ENCODE measurements at places on chromosomes 5 and 9. TPM values are rescaled to one million over a fixed set of nuclear protein-coding genes. Genes with fewer than 3 reads are reported as not detected.
A peak's percentile ranks its signal among the peaks of the same experiment; 100 is the strongest.

OBP2B gene
- total RNA-seq = not detected

PRRX2 gene
- total RNA-seq = 1.00 TPM

TCOF1 gene
- total RNA-seq = 15.3 TPM

RGP1 gene
- 34.4 TPM for total RNA-seq

BRD9 gene
- total RNA-seq = 22.5 TPM

ESM1 gene
- 0.71 TPM for total RNA-seq

WNK2 gene
- total RNA-seq = 112 TPM

HMGCS1 gene
- 30.7 TPM for total RNA-seq

ITK gene
- 0.13 TPM for total RNA-seq

IFNA2 gene
- not detected for total RNA-seq

GNA14 gene
- 1.4 TPM for total RNA-seq

GRXCR2 gene
- total RNA-seq = not detected

TMEFF1 gene
- 0.14 TPM for total RNA-seq

IGIP gene
- total RNA-seq = 18.3 TPM

DNA sequence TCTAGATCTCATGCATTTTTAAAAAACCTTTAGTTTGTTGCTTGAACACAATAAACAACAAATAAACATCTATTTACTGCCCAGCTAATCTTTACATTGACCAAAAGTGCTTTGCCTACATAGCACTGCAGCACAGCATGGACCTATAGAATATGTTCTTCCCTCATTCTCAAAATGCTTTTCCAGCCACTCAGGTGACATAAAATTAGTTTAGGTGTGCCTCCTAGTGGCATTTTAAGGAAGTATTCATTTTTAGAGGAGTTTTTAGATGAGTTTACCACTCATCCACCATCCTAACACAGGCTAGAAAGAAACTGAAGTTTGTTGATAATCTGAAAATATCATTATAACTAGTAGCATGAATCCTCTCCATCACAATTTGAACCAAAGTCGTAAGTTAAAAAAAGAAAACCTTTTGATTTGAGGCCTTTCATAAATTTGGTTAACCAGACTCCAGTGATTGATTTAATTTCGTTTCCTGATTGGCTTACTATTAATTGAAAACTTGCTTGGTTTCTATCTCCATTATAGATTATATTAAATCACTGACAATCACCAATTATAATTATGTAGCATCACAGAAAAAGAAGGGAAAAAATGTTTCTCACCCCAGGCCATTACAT is 12.6 kb downstream of the PLGRKT start:
- no peak for DNase-seq

DNA sequence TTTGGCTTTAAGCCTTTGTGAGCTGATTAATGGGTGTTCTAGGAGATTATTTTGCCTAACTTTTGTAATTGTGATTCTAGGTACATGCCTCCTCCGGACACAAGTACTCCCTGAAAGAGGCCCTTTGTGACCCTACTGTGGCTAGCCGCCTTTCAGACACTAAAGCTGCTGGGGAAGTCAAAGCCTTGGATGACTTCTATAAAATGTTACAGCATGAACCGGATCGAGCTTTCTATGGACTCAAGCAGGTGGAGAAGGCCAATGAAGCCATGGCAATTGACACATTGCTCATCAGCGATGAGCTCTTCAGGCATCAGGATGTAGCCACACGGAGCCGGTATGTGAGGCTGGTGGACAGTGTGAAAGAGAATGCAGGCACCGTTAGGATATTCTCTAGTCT is 13.6 kb downstream of the ITGA1 start:
- no peak for DNase-seq

DNA sequence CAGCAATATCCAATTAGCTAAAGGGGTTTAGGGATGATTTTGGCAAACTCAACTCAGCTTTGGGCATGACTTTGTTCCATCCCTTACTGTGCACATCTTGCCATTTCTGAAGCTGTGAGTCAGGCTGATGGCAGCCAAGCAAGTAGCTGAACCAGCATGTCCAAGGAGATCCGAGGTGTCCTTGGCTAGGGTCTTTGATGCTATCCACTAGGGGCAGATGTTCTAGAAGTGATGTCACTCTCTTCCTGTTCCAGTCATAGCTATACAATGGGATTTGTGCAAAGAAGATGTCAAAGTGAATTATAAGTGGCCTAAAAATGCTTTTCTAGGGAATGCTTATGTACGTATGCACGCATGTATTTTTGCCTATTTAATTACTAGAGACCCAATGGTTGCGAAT is 160.8 kb upstream of the PAPPA start:
- no peak for DNase-seq

DNA sequence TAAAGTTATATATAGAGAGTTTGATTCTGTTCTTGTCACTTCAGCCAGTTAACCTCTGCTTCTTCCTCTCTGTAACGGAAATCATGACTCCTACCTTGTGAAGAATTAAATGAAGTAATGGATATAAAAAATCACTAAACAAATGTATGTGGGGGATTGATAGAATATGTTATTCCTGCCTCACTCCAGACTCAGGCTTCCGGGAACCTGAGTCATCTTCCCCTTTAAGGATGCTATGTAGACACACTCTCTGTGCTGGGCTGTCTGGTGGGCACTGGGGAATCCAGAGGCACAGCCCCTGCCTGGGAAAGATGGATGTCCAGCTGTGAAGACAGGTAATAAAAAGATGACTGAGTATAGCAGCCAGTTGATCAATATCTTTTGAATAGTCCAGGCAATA is 77.4 kb downstream of the ZNF618 start:
- no peak for DNase-seq

- DNase-seq = no peak
Measured at GRCh38 chr5:146447734-146448380, 724 bp downstream of the TCERG1 start.

DNA sequence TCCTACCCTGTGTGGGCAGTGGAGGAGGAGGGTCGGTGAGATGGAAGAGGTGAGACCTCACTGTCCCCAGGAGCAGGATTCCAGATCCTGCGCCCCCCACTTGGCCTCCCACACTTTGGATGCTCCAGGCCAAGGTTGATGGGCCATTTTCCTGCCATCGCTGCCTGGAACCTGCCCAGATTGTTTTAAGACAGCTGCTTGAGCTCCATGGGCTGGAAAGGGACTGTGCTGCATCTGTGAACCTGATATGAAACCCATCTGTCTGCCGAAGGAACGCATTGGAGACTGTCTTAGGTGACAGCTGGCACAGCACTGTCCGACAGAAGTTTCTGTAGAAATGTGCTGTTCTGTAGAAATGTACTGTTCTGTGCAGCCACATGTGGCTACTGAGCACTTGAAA is 72.7 kb upstream of the SLC25A48 start:
- no peak for DNase-seq

GRCh38 chr5:18152671-18153070 is 518.4 kb downstream of the TAF11L14 start:
- no peak for DNase-seq

DNA sequence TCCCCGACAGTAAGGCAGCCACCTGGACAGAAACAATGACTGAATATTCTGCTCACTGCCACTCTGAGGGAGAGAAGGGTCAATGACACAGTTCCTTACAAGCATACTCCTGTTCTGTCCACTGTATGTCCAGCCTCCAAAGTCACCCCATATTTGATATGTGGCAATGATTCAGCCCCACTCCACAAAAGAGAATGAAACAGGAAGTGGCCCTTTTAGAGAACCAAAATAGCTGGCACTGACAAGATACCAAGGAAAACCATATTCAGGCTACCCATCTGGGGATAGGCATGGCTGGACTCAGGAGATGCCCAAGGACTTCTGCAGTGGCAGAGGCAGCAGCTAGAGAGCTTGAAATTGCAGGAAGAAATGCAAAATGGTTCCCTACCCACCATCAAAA is 12.8 kb upstream of the GFRA3 start:
- no peak for DNase-seq

GRCh38 chr5:142900927-142901326 is 130.8 kb downstream of the ARHGAP26 start:
- DNase-seq = no peak

- DNase-seq = no peak
Measured at GRCh38 chr5:171562822-171563221, 143.4 kb downstream of the FGF18 start.

- no peak for DNase-seq
Measured at GRCh38 chr5:58775701-58776262, 192.9 kb downstream of the RAB3C start.

DNA sequence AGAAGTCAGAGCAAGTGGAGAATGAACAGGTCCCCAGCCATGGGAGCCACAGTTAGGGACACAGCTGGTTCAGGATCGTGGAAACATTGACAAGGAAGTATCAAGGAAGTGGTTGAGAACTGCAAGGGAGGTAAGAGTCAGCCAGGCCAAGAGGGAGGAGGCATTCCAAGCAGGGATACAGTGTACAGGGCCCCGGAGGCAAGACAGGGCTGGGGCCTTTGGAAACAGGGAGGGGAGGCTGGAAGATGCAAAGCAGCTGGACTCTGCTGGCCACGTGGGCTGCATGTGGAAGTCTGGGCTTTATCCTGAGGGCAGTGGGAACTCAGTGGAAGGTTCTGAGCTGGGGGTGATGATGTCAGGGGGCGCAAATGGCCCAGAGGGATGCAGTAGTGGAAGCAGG is 14.2 kb downstream of the CCDC180 start:
- no peak for DNase-seq

DNA sequence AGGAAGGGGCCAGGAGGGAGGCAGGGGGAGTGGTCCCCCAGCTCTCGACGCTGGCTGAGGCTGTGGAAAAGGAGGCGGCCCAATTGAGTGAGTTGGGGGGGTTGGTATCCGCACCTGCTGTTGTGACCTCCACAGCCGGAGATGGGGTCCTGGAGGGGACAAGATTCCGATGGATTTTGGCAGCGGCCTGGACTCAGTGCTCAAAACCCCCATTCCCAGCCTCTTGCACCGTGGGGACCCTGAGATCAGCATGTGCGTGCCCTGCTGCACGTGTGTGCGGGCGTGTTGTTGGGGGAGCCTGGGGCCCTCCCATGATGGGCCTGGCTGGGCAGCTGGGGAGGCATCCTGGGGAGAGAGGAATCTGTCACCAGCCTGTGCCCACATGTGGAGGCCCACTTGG is 15.0 kb downstream of the CNTFR start:
- DNase-seq = peak; percentile 2

GRCh38 chr5:107464416-107464815 is 206.3 kb downstream of the EFNA5 start:
- DNase-seq = no peak

- no peak for DNase-seq
Measured at GRCh38 chr5:166845044-166845443, 1446.4 kb upstream of the WWC1 start.

DNA sequence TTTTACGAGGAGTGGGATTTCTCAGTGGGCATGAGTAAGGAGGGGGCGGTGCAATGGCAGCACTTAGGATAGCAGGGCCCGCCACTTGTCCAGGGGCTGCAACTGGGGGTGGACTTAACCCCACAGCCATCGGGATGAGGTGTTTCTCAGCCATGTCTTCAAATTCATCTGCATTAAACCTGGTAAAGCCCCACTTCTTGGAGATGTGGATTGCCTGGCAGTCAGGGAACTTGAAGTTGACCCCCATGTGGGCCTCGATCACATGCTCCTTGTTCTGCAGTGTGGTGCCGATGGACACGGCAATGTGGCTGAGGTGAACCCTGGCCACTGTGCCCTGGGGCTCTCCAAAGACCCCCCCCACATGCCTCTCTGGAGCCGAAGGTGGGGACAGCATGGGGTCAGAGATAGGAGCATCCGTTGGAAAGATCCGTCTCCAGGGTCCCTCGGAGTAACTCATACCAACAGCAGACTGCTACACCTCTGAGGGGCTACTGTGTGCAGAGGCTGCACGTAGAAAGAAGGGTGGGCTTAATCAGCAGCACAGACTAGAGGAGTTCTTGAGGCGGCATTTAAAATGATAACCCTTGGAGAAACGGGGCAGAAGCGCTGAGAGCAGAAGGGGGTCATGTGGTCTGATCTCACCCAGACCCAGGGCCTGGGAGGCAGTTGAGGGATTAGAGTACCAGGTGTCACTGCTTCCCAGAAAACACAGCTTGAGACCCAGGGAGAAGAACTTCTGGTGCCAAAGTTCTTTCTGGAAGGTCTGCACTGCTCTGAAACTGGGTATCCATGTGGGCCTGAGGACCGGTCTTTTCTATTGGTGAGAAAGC is 141.4 kb downstream of the MTX3 start:
- DNase-seq = no peak

GRCh38 chr9:84512493-84512892 is 157.0 kb upstream of the NTRK2 start:
- DNase-seq = no peak

GRCh38 chr5:123535648-123536047 is 23.7 kb downstream of the CSNK1G3 start:
- no peak for DNase-seq

- DNase-seq = no peak
Measured at GRCh38 chr9:37988041-37988440, 81.0 kb downstream of the SHB start.

- peak; percentile 19 for DNase-seq
Measured at GRCh38 chr9:135604437-135605237, 34.7 kb downstream of the GLT6D1 start.

GRCh38 chr9:78021697-78022096 is 9.9 kb downstream of the GNAQ start:
- peak; percentile 62 for DNase-seq

GRCh38 chr9:81893929-81894328 is 34.3 kb upstream of the SPATA31D4 start:
- no peak for DNase-seq

DNA sequence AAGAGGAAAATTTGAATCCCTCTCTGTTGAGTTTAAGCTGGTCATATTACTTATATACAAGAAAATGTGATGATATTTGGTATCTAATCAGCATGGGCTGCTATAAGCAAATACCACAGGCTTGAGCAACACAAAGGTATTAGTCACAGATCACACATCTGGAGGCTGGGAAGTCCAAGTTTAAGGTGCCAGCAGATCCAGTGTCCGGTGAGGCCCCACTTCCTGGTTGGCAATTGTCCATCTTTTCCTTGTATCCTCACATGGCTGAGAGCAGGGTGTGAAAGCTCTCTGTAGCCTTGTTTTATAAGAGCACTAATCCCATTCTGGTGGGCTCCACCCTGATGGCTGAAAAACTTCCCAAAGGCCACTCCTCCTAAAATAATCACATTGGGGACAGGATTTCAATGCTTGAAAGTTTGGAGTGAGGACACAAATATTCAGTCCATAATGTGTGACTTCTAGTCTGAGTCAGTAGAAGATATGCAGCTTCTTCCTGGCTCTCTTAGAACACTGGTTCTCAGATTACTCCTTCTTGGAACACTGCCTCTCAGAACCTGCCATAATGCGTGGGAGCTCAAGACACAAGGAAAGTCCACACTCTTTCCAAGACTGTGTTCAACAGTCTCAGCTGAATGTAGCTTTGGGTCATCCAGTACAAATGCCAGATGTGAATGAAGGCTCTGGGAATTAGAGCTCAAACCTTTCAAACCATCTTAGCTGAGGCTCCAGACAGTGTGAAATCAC is 124.1 kb downstream of the PRDM9 start:
- DNase-seq = peak; percentile 8
